ENCODE measurements at places on chromosomes 16 and 17.

GRCh38 chr16:57626420-57627170 lies 1.8 kb upstream of the ADGRG1 start:
- no peak for DNase-seq

DNA sequence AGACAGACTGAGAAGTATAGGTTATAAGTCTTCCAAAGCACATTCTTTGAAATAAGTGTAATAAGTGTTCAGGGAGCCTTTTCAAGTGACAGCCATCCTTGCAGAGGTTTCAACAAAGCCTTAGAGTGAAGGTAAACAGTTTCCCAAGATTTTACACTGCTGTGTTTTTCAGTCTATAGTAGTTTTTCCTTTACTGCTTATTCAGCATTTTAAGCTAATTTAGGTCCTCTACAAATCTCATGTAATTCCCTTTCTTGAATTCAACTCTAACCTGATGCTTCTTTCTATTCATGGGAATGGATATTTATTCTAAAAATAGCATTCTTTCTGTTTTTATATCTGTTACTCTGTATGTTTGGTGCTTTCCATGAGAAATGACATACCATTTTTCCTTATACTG lies 211.3 kb downstream of the PHKB start:
- no peak for DNase-seq

DNA sequence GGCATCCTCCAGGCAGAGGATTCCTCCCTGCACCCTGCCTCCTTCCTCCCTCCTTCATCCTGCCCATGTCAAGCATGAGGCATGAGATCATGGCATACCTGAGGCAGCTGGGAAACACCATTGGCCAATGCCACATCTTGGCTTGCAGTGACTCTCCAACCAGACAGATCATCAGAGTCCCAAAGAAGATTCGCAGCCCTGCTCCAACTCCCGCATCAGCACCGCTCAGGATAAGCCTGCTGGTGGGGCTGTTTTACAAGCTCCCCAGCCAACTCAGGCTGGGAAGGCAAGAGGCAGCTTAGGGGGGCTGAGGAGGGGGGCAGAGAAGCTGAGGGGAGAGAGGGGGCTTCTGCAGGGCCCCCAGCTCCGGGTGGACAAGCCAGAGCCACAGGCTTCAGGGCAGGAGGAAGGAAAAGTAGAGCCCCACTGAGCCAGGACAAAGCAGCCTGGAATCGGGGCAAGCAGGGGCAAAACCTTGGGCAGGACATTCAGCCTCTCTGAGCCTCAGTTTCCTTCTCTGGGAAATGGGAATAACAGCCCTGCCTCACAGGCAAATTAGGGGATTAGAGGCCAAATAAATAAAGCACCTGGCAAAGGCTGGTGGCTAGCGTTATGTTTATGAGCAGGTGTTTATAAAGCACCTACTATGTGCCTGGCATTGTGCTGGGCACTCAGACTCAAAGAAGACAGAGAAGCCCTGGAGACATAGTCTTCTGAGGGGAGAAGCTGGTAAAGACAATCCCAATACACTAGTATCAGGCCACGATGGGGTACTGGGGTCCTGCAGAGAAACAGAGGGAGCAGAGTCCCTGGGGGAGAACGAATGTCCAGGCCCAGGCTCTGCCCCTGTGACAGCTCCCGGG lies 88.1 kb downstream of the GOSR1 start:
- no peak for DNase-seq

GRCh38 chr17:2982854-2983253 lies 80.6 kb downstream of the OR1D5 start:
- DNase-seq = peak; percentile 96

DNA sequence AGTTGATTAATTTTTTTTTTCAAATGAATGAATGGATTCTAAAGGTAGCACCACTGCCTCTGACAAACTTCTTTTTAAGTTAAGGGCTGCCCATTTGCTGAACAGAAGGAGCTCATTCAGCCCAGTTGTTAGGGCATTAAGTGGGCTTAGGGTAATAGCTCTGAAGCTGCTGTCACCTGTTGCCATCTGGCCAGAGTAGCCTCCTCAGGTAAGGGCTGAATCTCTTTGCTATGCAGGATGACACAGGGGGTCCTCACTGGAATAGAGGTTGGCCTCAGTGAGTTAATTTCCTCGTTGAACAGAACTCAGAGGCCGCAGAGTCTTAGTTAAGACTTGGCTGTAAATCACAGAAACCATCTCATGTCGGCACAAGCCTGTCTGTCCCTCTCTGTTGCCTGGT lies 232.8 kb downstream of the CCDC182 start:
- no peak for DNase-seq

DNA sequence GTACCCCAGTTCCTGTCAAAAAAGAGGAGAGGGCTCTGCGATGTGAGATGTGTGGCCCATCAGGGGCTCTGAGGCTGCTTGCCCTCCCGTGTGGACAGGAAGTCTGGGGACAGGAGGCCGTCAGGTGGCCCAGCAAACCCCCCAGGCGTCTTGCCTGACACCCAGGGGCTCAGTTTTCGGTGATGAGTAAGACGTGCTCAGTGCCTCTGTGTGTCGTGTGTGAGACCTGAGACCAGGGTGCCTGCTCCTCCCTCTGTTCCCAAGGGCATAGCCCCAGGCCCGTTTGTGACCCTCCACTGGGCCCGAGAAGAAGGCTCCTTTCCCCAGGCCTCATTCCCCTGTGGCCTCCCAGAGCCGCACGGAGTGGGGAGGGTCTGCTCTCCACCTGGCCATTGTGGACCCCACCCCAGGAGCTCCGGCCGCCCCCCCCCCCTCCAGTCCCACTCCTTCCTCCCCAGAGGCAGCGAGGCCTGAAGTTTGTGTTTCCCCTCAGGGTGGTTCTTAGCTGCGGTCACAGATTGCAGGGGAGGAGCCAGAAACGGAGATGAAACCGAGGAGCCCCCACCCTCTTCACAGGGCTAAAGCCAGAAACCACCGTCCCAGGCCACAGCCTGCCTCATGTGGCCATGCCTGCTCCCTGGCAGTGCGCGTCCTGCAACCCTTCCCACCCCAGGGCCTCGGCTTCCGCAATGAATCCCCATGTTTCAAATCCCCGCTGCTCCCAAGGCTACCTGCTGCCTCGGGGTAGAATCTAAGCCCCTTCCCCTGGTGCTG lies 4.9 kb upstream of the ACTG1 start:
- DNase-seq = no peak

GRCh38 chr16:19783363-19784182 lies 65.5 kb downstream of the IQCK start:
- DNase-seq = peak; percentile 33

GRCh38 chr16:30010844-30011713 lies at the start of gene DOC2A:
TSS of gene DOC2A (minus strand) at chr16:30011027. CDS start at chr16:30010222, 805 bp downstream.
- no peak for DNase-seq

GRCh38 chr17:58040386-58040785 lies 33.3 kb upstream of the SRSF1 start:
- no peak for DNase-seq

- no peak for DNase-seq
Measured at GRCh38 chr17:75345514-75346167, 56.4 kb upstream of the SLC25A19 start.

DNA sequence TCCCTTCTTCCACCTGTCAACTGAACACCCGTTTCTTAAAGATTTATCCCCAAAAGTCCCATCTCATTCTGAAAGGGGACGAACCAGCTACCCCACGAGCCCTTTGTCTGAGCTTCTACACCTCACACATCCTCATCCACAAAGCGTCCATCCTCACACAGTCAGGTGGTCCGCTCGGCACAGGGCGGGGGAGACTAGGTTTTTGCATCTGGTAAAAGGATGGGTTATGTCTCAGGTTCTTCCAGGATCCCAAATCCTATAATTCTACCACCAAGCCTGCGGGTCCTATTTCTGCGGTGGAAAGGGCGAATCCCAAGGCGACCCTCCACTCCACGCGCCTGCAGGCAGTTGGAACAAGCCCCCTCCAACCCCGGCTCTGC lies 458 bp downstream of the GFOD2 start:
- DNase-seq = peak; percentile 3

DNA sequence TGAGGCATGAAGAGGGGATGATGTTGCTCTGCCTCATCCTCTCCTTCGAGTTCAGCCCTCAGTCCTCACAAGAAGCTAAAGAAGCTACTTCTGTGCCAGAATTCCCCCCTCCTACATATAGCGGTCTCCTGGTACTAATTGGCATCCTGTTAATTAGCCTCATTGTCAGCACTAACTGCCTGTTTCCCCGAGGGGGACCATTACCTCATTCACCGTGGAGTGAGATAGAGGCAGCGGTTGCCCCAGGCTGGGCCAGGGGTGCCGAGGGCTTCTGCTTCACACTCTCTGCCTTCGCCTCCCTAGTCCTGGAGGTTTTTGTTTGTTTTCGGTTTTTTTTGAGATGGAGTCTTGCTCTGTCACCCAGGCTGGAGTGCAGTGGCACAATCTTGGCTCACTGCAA lies 5.7 kb upstream of the MINK1 start:
- DNase-seq = no peak

- DNase-seq = no peak
Measured at GRCh38 chr17:7416323-7416722, 3.8 kb upstream of the SPEM1 start.

All from LHCN-M2 (cell line).